ENCODE measurements at places on chromosomes 4 and X.

GRCh38 chr4:48780865-48781214 is 761 bp upstream of the FRYL start:
- DNase-seq = no peak

DNA sequence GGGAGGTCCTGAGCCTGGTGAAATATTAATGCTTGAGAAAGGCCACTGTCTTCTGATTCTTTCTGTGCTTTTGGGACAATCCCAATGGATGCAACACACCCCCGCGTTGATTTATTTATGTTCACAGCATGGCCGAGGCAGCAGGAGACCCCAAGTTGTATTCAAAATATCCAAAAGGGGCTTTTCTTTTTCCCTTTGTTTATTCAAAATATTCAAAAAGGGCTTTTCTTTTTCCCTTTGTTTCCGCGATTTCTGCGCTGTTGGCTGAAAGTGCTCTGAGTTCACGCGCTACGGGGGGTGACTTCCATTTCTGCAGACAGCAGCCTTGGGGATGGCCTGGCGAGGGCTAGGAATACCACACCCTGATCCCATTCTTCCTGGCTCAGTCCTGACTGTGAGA is 59.5 kb upstream of the PPP2R3B start:
- DNase-seq = no peak

GRCh38 chr4:77697860-77698590 is 92.4 kb downstream of the CXCL13 start:
- peak; percentile 72 for DNase-seq

- DNase-seq = peak; percentile 77
Measured at GRCh38 chrX:149962859-149963757, 24.8 kb upstream of the EOLA2 start.

DNA sequence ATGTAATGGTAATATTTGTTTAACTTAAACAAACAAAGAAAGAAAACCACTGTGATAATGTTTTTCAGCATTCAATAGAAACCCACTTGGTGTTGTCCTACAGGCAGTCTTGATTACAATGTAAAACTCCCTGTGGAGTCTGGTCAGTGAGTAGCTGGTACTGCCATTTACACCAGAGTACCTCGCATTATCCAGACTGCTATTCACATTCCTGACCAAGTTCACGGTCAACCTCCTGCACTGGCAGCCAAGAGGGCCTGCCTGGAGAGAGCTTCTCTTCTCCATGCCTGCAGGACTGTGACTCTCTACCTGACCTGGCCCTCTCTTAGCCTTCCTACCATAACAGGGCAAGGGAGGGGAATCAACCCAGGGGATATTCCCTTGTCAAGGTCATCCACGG is 2.9 kb upstream of the LONRF3 start:
- DNase-seq = peak; percentile 14

GRCh38 chr4:153110739-153111138 is 93.5 kb upstream of the TRIM2 start:
- DNase-seq = no peak

GRCh38 chr4:138401334-138401733 is 159.2 kb upstream of the SLC7A11 start:
- DNase-seq = no peak

DNA sequence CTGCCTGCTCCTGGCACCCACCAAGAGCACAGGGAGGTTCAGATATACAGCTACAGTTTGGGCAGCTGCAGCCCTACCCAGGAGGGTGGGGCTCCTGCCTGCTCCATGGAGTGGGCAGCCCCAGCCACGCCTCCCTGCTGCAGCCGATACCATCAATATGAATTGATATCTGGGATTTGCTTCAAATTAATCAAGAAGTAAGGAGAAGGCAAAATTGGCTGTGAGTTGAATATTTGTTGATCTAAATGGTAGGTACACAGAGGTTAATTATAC is 31.2 kb upstream of the ZNF280C start:
- DNase-seq = no peak

Measured in PC-3 (cell line).